Activated T-cell treated with anti-CD3 and anti-CD28 coated beads, Interleukin-2, amount 50 U/mL, for 24 hours (primary cell): ENCODE measurements at places on chromosomes 11 and 22.
A peak's percentile ranks its signal among the peaks of the same experiment; 100 is the strongest.

GRCh38 chr22:27699383-27700019 is 102.1 kb downstream of the MN1 start:
- no peaks in the 10 kb centered on the region for H3K4me1 ChIP-seq
- H3K27ac ChIP-seq = no peak overlapping the region
- H3K36me3 ChIP-seq = no peaks in the 10 kb centered on the region
- no peak for DNase-seq
- H3K27me3 ChIP-seq = no peaks in the 10 kb centered on the region

- no peak overlapping the region for H3K4me3 ChIP-seq
- no peak for DNase-seq
- no peaks in the 10 kb centered on the region for H3K27me3 ChIP-seq
- H3K27ac ChIP-seq = no peak overlapping the region
Measured at GRCh38 chr22:45742866-45743450, 71.3 kb downstream of the ATXN10 start.

DNA sequence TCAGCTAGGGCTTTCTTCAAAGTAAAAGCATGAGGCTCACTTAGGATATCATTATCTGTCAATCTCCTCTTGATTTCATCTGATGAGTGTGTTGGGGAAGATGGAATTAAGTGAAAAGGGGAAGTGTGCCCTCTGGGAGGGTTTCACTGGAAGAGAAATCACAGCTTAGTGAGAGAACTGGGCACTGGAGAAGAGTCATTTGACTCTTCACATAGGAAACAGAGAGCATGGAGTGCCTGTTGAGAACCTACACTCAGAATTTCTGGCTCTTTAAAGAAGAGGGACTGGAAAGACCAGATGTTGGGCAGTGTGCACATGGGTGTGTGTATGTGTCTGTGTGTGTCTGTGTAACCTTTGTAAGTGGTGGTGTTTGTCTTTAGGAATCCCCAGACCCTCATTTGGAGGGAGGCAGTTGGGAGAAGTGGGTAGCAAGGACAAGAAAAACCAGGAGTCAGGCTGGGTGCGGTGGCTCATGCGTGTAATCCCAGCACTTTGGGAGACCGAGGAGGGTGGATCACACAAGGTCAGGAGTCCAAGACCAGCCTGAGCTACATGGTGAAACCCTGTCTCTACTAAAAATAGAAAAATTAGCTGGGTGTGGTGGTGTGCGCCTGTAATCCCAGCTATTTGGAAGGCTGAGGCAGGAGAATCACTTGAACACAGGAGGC is 10.0 kb downstream of the STX3 start:
- H3K36me3 ChIP-seq = no peaks in the 10 kb centered on the region
- H3K4me1 ChIP-seq = peaks cover 7% of the 10 kb centered on the region
- no peaks in the 10 kb centered on the region for H3K27me3 ChIP-seq
- no peak overlapping the region for H3K4me3 ChIP-seq
- DNase-seq = no peak
- no peak overlapping the region for H3K27ac ChIP-seq

DNA sequence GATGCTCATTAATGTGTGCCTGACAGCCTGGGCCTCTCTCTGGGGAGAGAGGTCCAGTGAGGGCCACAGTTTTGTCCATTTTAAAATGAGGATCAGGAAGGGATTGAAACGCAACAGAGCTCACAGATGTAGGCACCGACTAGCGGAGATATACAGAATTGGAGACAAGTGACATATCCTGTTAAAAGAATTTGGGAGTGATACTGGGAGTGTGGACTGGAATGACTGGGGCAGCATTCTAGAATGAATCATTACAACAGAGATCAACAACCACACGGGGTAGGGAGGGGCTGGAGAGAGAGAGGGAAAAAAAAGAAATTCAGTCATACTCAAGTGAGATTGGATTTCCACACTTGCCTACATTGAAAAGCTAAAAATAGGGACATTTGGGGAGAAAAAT is 2.5 kb upstream of the NCAM1 start:
- no peak overlapping the region for H3K4me3 ChIP-seq
- H3K4me1 ChIP-seq = peaks cover 15% of the 10 kb centered on the region
- no peak overlapping the region for H3K27ac ChIP-seq
- no peak for DNase-seq

DNA sequence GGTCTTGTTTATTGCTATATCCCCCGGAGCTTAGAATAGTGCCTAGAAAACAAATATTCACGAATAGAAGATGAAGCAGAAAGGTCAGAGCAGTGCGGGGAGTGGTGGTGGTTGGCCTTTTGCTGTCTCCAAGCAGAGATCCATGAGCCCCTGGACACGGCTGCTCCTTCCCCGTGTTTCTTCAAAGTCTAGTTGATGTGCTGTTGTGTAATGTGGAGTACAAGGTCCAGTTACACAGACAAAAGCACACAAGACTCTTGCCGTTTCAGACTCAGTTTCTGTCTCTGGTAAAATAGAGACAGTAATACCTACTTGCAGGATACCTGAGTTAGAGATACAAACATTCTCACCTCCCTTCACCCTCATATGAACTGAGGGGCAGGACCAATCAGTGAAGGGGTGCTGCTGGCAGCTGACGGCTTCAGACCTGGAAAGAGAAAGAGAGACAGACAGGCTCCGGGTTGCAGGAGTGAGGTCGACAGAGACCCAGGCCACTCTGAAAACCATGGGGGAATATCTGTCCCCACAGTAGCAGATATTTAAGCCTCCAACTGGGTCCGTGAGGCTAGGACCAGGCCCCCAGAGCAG is 56.2 kb downstream of the RASSF10 start:
- peaks cover 37% of the 10 kb centered on the region for H3K27me3 ChIP-seq
- no peak overlapping the region for H3K27ac ChIP-seq
- no peaks in the 10 kb centered on the region for H3K4me1 ChIP-seq
- H3K36me3 ChIP-seq = no peaks in the 10 kb centered on the region

- no peaks in the 10 kb centered on the region for H3K36me3 ChIP-seq
- peaks cover 4% of the 10 kb centered on the region for H3K27me3 ChIP-seq
- no peak for DNase-seq
Measured at GRCh38 chr11:45765836-45766235, 39.1 kb upstream of the SLC35C1 start.

- peaks cover 6% of the 10 kb centered on the region for H3K27me3 ChIP-seq
- no peak for DNase-seq
- H3K27ac ChIP-seq = no peak overlapping the region
- no peaks in the 10 kb centered on the region for H3K36me3 ChIP-seq
Measured at GRCh38 chr22:45534339-45535192, 31.9 kb downstream of the FBLN1 start.

DNA sequence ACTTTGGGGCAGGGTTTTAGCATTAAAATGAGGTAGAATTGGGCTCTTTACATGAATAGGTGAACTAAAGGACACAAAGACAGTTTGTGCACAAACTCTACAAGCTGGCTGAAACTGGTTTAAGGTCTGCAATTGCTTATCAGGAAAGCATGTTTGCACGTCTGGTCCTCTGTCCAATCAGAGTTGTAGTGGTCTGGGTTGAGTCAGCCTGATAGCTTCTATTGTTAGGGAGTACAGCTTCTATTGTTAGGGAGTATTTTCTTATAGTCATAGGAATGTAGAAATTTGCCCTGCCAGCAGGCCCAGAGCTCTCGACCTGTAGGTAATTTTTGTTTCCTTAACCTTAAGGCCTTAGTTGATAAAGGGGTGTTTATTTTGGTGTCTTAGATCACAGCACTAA is 1422.4 kb downstream of the LRRC4C start:
- DNase-seq = no peak
- no peaks in the 10 kb centered on the region for H3K27me3 ChIP-seq
- no peaks in the 10 kb centered on the region for H3K36me3 ChIP-seq
- no peak overlapping the region for H3K27ac ChIP-seq
- H3K4me3 ChIP-seq = no peak overlapping the region

- DNase-seq = no peak
- no peaks in the 10 kb centered on the region for H3K36me3 ChIP-seq
- H3K4me3 ChIP-seq = no peak overlapping the region
Measured at GRCh38 chr11:80814813-80815212, 1374.0 kb upstream of the TENM4 start.

GRCh38 chr22:34395370-34395769 is 475.1 kb upstream of the LARGE1 start:
- no peaks in the 10 kb centered on the region for H3K27me3 ChIP-seq
- no peak overlapping the region for H3K27ac ChIP-seq
- no peaks in the 10 kb centered on the region for H3K36me3 ChIP-seq
- H3K4me1 ChIP-seq = no peaks in the 10 kb centered on the region
- DNase-seq = no peak

- H3K36me3 ChIP-seq = peaks cover 99% of the 10 kb centered on the region
- peaks cover 25% of the 10 kb centered on the region for H3K4me1 ChIP-seq
- H3K4me3 ChIP-seq = no peak overlapping the region
- H3K27me3 ChIP-seq = no peaks in the 10 kb centered on the region
- DNase-seq = no peak
Measured at GRCh38 chr11:129866311-129866710, 29.1 kb downstream of the NFRKB start.

GRCh38 chr11:23957314-23957713 is 539.5 kb upstream of the LUZP2 start:
- H3K27me3 ChIP-seq = no peaks in the 10 kb centered on the region
- H3K4me3 ChIP-seq = no peak overlapping the region
- DNase-seq = no peak
- H3K27ac ChIP-seq = no peak overlapping the region
- no peaks in the 10 kb centered on the region for H3K4me1 ChIP-seq

DNA sequence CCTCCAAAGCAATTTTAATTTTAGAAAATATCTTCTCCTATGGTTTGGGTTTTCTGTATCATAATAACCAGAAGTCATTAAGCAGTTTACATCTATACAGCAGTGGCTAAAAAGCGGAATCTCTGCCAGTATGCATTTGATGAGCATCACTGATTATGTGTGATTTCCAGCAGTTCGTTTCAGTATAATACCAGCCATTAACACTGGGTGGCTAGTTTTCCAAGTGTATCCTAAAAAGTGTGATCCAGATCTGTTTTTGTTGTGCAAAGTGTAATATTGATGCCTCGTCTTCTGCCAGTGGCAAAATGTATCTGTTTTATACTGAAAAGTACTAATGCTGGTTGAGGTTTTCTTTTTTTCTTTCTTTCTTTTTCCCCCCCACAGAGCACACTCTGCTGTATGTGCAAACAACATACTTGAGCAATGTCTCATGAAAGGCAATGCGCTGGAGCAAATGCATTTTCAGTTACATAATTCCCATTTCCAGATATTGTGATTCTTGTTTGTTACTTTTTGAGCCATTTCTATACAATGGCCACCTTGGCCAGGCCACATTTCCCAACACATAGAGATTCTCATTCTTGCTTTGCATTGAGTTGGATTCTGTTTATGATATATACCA is 64.2 kb downstream of the SLC36A4 start:
- no peaks in the 10 kb centered on the region for H3K36me3 ChIP-seq
- H3K4me3 ChIP-seq = no peak overlapping the region
- H3K27me3 ChIP-seq = no peaks in the 10 kb centered on the region
- H3K27ac ChIP-seq = no peak overlapping the region

GRCh38 chr11:78929906-78930220 is 355.2 kb upstream of the NARS2 start:
- H3K4me1 ChIP-seq = no peaks in the 10 kb centered on the region
- no peaks in the 10 kb centered on the region for H3K36me3 ChIP-seq
- no peak overlapping the region for H3K4me3 ChIP-seq
- no peak overlapping the region for H3K27ac ChIP-seq
- no peak for DNase-seq

DNA sequence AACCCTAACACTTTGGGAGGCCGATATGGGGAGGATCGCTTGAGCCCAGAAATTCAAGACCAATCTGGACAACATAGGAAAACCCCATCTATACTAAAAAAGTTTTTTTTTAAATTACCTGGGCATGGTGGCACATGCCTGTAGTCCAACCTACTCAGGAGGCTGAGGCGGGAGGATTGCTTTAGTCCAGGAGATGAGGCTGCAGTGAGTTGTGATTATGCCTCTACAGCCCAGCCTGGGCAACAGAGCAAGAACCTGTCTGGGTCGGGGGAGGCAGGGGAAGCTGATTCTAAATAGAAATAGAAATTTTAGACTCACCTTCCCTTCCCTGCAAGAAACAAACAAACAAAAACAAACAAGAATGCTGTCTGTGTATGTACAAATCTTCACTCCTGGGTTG is 52.9 kb upstream of the PRODH start:
- H3K36me3 ChIP-seq = no peaks in the 10 kb centered on the region
- DNase-seq = no peak
- no peak overlapping the region for H3K4me3 ChIP-seq
- H3K4me1 ChIP-seq = no peaks in the 10 kb centered on the region
- peaks cover 15% of the 10 kb centered on the region for H3K27me3 ChIP-seq

GRCh38 chr11:66432597-66432996 is 6.1 kb downstream of the MRPL11 start:
- no peaks in the 10 kb centered on the region for H3K27me3 ChIP-seq
- DNase-seq = no peak
- H3K4me3 ChIP-seq = no peak overlapping the region
- peaks cover 11% of the 10 kb centered on the region for H3K4me1 ChIP-seq
- no peak overlapping the region for H3K27ac ChIP-seq
- peaks cover 71% of the 10 kb centered on the region for H3K36me3 ChIP-seq

DNA sequence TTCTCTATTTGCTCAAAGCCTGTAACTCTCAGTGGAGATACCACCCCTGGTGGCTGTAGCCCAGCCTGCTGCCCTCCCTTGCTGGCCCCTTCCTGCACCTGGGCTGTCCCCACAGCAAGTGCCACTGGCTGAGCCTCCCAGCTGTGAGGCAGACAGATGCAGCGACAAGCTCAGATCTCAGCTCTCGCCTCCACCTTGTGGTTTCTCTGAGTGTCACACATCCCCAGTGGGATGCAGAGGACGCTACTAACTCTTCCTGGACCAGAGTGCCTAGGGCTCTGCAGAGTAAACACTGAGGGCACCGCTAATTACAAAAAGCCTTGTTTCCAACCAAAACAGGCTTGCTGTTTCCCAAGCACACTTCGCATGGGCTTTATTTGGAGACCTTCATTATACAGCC is 8.9 kb downstream of the YPEL1 start:
- no peaks in the 10 kb centered on the region for H3K27me3 ChIP-seq
- no peak overlapping the region for H3K27ac ChIP-seq
- no peak overlapping the region for H3K4me3 ChIP-seq
- peak; percentile 48 for DNase-seq
- H3K36me3 ChIP-seq = no peaks in the 10 kb centered on the region
- H3K4me1 ChIP-seq = peaks cover 3% of the 10 kb centered on the region

GRCh38 chr22:42869888-42870480 is 12.9 kb upstream of the ARFGAP3 start:
- no peak for DNase-seq
- peaks cover 46% of the 10 kb centered on the region for H3K36me3 ChIP-seq
- peaks cover 3% of the 10 kb centered on the region for H3K4me1 ChIP-seq
- no peak overlapping the region for H3K27ac ChIP-seq
- no peaks in the 10 kb centered on the region for H3K27me3 ChIP-seq
- no peak overlapping the region for H3K4me3 ChIP-seq

DNA sequence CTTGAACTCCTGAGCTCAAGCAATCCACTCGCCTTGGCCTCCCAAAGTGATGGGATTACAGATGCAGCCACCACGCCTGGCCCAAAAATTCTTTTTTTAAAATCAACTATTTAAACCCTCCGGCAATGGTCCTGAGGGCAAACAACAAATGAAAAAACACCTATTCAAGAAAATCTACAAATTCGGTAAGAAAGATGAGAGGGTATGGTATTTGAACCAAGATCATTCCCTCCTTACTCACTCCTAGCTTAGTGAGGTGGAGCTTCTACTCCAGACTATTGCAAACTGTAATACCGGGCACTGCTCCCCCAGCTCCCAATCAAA is 2.1 kb downstream of the NF2 start:
- peaks cover 45% of the 10 kb centered on the region for H3K36me3 ChIP-seq
- H3K4me1 ChIP-seq = peaks cover 39% of the 10 kb centered on the region
- H3K27ac ChIP-seq = no peak overlapping the region
- no peak for DNase-seq
